ENCODE measurements at places on chromosomes 7 and 10.

DNA sequence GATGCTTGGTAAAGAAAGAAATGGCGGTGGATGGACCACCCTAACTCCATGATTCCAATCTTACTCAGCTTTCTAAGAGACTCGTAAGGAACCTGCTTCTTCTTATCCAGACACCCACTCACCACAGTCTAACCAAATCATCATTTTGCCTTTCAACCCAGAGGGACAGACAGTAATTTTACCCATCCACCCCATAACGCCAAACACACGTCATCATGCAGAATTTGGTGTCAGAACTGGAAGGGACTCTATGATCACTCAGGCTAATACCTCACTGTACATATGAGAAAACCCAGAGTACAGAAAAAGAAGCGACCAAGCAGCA, 388 bp downstream of the ECD start:
- DNase-seq, result no peak

DNA sequence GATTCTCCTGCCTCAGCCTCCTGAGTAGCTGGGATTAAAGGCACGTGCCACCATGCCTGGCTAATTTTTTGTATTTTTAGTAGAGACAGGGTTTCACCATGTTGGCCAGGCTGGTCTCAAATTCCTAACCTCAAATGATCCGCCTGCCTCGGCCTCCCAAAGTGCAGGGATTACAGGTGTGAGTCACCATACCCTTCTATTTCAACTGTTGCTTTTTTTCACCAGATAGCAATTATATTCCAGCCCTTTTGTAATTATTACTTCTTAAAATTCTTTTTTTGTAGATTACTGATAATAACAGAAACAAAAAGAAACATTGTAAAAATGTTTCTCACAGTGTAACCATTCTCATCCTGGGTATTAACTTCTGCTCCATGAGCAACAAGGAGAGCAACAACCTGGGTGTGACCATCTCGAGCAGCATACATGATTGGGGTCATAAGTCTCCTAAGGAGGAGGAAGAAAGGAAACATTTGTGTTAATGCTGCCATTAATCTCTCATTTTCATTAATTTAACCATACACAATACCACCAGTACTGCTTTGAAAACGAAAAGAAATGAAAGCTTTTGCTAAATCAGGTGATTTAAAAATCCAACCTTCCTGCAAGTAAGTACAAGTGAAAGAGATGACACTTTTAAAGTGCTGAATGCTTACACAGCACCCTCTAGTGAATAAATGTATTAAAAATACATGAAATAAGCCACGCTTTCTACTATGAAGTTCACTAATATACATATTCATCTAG, 41.8 kb downstream of the ASZ1 start:
- DNase-seq, result no peak

DNA sequence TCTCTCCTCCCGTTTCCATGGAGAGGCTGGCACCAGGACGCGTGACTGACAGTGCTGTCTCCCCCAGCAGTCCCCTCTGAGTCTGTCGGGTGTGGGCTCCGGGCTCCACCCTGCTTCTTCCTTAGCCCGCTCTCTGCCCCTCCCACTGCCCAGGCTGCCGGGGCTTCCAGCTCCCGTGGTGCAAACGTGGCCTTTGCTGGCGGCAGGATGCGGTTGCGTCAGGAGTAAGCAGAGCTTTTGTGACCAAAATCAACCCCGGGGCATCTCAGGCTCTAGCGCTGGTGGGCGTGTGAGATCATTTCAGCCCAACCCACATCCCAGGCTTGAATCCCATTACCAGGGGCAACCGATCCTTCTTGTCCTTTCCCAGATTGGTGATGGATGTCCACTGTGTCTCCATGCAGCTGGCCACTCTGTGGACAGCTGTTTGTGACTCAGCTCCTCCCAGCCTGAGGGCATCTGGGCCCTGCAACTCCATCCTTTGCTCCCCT, 28.2 kb downstream of the PTPRE start:
- DNase-seq, result no peak

DNA sequence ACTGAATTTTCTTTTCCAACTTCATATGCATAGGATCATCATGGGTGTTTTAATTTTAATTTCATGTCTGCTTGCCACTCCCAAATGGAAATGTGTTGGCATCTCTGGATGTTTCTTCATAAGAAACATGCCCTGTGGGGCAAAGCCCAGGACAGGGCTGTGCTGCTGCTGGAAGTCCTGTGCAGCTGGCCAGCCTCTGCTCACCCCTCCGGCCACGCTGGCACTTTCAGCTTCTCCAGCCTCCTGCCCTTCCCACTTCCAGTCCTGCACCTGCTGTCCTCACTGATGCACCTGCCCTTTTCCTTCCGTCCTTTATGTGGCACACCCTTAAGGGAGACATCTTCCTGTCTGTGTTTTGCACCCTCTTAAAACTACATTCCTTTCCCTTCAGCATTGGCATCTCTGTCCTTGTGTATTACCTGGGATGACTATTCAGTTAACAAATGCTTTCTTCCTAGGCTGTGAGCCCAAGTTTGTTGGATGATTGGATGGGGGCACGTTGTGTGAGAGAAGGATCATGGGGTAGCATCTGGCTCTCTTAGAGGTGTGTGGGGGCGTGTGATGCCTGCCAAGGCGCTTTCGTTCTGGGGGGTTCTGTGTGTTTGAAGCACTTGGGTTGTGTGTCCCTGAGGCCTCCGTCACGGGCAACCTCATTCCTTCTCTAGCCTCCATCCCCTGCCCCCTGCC, 56.8 kb downstream of the TCF7L2 start:
- DNase-seq, result no peak

- no peak for DNase-seq
Measured at GRCh38 chr10:61662794-61663259, at the start of gene CABCOCO1. CABCOCO1 (plus strand) TSS chr10:61662929; CDS start chr10:61662973, 44 bp downstream.

DNA sequence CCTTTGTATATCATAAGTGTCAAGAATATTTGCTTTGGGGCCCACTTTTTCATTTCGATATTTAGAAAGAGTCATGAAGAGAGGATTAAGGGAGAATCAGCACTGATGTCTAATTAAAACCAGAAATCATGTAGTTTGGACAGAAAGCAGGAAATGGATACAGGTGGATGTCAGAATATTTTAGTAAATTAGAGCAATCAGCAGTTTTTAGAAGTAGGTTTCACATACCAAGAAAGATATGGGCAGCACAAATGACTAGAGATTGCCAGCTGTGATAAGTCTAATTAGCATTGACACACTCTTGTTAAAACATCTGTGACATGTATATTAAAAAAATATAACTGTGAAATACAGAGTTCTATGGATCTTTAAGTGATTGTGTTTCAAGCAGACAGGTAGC, 180.8 kb upstream of the POM121L12 start:
- DNase-seq, result no peak

DNA sequence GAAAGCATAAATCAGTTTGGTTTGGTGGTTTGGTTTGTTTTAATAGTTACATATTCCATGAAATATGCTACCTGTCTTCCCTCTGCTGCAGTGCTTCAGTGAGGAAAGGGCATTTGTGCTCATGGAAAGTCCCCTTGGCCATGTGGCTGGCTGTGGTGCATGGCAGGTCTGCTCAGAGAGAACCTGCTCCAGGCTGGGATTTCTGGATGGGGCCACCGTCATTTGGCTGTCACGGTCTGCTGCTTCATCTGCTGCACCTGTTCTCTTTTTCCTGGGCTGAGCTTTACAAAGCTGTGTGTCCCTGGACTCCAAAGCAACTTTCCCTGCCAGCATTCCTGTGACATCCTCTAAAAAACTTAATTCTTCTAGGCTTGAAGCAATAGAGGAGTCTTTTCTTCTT, 8.9 kb downstream of the CDK14 start:
- no peak for DNase-seq

GRCh38 chr7:115476671-115477181, 553.8 kb downstream of the TFEC start:
- no peak for DNase-seq

DNA sequence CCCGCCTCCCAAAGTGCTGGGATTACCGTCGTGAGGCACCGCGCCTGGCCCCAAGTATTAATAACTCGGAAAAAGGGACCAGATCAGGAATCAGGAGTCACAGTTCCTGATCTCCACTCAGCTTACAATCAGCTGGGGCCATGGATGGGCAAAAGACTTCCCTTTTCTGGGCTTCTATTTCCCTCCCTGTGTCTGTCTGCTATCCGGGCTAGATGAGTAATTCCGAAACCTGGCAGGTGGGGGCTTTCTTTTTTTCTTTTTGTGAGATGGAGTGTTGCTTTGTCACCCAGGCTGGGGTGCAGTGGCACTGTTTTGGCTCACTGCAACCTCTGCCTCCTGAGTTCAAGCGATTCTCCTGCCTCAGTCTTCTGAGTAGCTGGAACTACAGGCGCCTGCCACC, 11.6 kb downstream of the RPS24 start:
- no peak for DNase-seq

GRCh38 chr10:1274111-1274661, 218.0 kb downstream of the WDR37 start:
- DNase-seq, result no peak

- DNase-seq, result no peak
Measured at GRCh38 chr7:97001221-97001620, 4.1 kb upstream of the DLX6 start.

DNA sequence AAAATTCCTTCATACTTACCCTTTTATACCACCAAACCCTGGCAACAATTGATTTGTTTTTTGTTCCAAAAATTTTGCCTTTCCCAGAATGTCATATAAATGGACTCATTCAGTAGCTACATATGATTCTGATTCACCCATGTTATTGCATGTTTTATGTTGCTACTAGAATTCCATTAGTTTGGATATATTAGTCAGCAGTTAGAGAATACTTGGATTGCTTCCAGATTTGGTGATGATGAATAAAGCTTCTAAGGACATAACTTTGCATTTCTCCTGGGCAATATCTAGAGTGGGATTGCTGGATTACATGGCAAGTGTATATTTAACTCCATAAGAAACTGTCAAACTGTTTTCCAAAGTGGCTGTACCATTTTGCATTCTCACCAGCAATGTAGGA, 806.9 kb downstream of the DNAJB9 start:
- DNase-seq, result no peak

DNA sequence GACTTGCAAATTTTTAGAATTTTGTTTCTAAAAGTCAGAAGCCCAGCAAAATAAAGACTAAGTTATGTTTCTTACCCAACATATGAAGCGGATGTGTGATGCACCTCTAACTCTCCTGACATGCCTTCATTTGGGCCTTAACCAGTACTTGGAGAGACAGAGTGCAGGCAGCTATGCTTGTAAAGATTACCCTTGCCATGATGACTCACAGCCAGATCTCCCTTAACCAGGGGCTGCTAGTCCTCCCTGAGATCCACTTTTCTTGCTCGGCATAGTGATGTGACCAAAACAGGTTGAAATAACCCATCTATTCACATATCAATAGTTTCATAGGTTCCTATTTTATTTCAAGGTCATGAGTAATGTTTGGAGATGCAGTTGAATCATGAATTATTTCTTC, 43.6 kb downstream of the PPP1R3A start:
- no peak for DNase-seq

- no peak for DNase-seq
Measured at GRCh38 chr10:84343831-84344230, 15.4 kb downstream of the CCSER2 start.

- DNase-seq, result no peak
Measured at GRCh38 chr7:50310361-50310760, 5.8 kb downstream of the IKZF1 start.

- no peak for DNase-seq
Measured at GRCh38 chr7:3204526-3204925, 96.5 kb upstream of the SDK1 start.

- DNase-seq, result no peak
Measured at GRCh38 chr7:28753613-28754012, 204.5 kb downstream of the TRIL start.

DNA sequence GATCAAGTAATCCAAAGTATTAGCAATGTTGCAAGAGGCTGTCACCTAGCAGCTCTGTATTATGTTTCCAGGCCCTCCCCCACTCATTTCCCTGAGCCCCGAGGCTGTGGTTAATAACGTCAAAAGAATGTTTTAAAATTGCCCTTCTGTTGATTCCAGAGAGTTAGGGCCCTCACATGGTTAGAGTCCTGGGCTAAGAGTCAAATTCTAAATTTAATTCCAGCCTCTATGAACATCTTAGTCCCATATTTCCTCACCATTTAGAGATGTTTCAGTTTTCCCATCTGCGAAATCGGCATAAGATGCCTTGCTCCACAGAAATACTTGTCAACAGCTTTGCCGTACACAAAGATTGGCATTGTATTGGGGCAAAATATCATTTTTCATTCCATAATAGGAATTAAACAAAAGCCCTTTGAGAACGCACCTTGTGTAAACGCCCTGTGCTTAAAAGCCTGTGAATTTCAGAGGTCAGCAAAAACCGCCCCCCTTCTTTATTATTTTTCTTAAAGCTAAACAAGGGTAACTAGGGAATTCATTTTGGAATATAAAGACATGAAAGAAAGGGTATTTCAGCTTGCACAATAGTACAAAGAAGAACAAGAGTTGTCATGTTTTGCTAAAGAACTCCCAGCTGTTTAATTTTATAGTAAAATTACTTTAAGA, 135.8 kb downstream of the ARID5B start:
- DNase-seq, result no peak

DNA sequence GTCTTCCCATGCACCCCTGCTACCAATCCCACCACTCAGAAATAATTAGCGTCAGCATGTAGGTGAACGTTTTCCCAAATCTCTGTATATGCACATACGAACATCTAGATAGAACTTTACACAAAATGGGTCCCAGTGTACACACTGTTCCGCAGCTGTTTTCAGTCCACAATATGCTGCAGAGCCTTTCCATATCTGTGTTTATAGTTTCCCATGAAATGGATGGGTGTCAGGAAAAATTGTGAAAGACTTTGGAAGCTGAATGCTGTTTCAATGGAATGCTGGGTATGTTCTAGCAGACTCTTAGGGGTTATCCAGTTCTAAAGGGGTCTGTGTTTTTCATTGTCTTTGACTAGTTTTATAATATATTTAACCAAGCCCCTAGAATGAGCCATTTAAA, 13.8 kb downstream of the GRK5 start:
- DNase-seq, result no peak

GRCh38 chr7:77799078-77799964, 748 bp downstream of the PHTF2 start:
- no peak for DNase-seq

- no peak for DNase-seq
Measured at GRCh38 chr7:156473476-156474240, 166.9 kb upstream of the RNF32 start.

GRCh38 chr7:75776295-75776971, 4.4 kb upstream of the CCL26 start:
- DNase-seq, result no peak

GRCh38 chr10:44959247-44960087, at the start of gene RASSF4:
RASSF4 (plus strand) TSS chr10:44959802; CDS start chr10:44970203, 10,401 bp downstream.
- DNase-seq, result peak; percentile 83

DNA sequence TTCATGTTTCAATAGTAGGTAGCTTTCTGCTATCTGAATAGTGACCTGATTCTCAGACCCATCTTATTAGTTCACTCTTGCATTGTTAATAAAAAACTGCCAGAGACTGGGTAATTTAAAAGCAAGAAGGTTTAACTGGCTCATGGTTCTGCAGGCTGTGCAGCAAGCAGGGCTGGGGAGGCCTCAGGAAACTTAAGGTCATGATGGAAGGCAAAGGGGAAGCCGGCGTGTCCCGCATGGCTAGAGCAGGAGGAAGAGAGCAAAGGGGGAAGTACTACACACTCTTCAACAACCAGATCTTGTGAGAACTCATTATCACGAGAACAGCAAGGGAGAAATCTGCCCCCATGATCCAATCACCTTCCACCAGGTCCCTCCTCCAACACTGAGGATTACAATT, 185.2 kb upstream of the PITRM1 start:
- no peak for DNase-seq

GRCh38 chr10:72065439-72066025, 22.8 kb downstream of the SPOCK2 start:
- no peak for DNase-seq

GRCh38 chr7:66359656-66360211, 154.6 kb downstream of the TPST1 start:
- no peak for DNase-seq

- DNase-seq, result no peak
Measured at GRCh38 chr7:22202141-22202540, 154.8 kb downstream of the RAPGEF5 start.
